ENCODE measurements at places on chromosomes 4 and X. TPM values are rescaled to one million over a fixed set of nuclear protein-coding genes. Genes with fewer than 3 reads are reported as not detected.

GRCh38 chr4:2042947-2043395 is 16.2 kb upstream of the NAT8L start:
- no peak for DNase-seq

DNA sequence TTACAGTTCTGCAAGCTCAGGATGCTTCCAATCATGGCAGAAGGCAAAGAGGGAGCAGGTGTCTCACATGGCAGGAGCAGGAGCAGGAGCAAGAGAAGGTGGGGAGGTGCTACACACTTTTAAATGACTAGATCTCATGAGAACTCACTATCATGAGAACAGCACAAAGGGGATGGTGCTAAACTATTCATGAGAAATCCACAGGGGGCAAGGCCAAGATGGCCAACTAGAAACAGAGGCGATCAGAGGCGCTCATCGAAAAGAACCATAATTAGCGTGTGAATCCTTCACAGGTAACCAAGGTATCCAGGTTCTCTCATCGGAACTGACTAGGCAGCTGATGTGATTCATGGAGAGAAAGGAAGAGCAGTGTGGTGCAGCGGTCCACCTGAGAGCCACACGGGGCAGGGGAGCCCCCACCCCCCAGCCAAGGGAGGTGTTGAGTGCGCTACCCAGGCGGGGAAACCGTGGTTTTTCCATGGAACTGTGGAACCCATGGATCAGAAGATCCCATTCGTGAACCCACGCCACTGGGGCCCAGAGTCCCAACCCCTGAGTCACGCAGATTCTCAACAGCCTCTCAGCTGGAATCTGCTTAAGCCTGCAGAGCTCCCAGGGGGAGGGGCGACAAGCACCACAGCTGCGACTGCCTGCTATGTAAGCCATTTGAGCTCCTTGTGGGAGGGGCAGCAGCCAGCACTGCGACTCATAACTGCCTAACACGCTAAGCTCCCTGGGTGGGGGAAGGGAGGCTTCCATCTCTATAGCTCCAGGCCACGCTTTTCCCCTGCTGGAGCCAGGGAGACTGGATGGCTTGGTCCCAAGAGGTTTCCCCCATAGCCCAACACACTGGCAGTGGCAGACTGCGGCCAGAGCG is 46.7 kb downstream of the FGF16 start:
- no peak for DNase-seq

FAM114A1 gene
- total RNA-seq: 77.2 TPM

- no peak for DNase-seq
Observed at GRCh38 chr4:150248181-150248580, 169.9 kb downstream of the DCLK2 start.

DNA sequence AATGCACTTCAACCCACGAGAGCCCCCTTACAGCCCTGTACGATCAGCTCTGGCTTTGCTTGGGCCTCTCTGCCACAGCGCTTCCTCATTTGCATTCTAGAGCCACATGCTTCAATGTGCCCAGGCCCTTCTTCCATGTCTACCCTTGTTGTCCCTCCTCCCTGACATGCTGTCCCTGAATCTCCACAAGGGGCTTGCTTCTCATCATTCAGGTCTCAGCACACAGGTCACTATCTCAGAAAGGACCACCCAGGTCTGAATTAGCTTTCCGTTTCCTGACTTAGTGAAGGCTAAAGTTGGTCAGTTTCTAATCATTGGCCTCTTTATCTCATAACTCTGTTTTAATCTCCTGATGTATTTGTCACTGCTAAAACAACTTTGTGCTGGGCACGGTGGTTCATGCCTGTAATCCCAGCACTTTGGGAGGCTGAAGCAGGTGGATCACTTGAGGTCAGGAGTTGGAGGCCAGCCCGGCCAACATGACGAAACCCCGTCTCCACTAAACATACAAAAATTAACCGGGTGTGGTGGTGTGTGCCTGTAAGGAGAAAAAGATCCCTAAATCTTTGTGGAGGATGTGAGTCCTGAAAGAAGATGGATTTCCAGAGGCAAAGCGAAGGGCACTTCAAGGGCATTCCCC is 17.9 kb upstream of the SLC34A2 start:
- DNase-seq: no peak

ARX gene
- 1.1 TPM for total RNA-seq

- DNase-seq: no peak
Observed at GRCh38 chrX:11640089-11640488, 25.6 kb downstream of the ARHGAP6 start.

DNA sequence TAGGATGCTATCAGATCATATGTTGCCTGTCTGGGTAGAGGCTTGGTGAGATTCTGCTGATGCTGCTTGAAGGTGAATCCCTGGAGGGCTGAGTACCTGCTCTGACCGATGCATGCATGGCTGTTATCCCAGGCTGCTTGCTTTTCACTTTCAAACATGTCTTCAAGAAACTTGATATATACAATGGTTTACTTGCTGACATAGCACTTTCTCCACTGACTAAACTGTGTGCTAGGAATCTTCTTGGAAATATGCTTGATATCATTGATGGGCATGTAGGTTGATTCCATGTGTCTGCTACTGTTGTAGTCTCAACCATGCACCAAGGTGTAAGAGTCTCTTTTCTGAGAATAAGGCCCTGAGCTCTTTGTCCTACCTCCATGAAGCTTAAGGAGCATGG is 79.6 kb upstream of the WDR1 start:
- DNase-seq: no peak

DNA sequence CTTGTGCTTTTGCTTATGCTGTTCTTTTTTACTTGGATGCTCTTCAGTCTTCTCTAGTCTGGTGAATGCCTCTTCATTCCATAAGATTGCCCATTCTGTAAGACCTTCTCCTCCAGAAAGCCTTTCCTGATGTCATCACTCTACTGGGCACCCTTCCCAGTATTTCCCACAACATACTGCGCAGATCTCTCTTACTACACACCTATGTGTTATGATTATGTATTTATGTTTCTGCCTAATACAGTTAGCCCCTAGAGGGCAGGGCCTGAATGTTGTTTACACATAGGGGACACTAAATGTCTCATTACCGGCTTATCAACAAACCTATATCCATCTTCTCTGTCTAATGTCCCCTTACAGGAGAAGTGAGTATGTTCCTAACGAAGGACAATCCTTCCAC is 21.1 kb downstream of the AIFM1 start:
- DNase-seq: no peak

- DNase-seq: peak; percentile 45
Observed at GRCh38 chrX:56233682-56234081, 1.5 kb downstream of the KLF8 start.

Measured in left colon (tissue), 2 donors.